ENCODE measurements at places on chromosomes 5 and 9.

GRCh38 chr9:108087781-108088180 is 598.2 kb upstream of the KLF4 start:
- no peak for DNase-seq

- DNase-seq = no peak
Measured at GRCh38 chr5:128870923-128871322, 94.4 kb upstream of the SLC27A6 start.

DNA sequence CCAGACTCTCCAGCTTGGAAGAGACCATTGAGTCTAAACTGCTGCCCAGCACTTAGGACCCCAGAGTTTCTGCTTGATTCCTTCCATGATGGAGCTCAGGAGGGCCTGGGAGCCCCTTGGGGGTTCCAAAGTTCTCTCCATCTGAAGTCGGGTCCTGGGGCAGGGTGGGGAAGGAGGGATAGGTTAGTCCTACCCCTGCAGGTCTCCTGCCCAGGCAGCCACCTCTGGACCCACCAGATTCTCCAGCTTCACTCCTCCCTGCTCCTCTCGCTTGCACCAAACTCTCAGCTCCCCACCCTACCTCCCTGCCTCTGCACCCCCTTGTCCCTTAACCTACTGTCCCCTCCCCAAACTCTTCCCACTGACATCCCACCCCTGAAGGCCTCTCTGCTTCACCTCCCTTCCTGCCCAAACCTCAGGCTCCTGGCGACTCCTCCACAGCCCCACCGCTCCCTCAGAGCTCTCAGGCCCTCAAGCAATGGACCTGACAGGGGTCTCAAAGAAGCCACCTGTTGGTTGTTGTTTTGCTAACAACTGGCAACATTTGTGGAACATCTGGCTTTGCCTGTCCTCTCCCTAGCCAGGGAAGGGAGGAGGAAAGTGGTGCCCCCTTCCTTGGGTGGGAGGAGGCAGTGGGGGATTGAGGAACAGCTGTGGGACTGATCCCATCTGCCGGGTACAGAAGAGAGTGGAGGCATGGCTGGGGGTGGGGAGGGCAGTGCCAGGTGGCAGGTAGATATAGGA is 137.5 kb downstream of the RGS3 start:
- no peak for DNase-seq

- DNase-seq = no peak
Measured at GRCh38 chr5:170818232-170818631, 34.7 kb downstream of the GABRP start.

GRCh38 chr5:157269165-157269671 is 3.3 kb downstream of the CYFIP2 start:
- DNase-seq = no peak

DNA sequence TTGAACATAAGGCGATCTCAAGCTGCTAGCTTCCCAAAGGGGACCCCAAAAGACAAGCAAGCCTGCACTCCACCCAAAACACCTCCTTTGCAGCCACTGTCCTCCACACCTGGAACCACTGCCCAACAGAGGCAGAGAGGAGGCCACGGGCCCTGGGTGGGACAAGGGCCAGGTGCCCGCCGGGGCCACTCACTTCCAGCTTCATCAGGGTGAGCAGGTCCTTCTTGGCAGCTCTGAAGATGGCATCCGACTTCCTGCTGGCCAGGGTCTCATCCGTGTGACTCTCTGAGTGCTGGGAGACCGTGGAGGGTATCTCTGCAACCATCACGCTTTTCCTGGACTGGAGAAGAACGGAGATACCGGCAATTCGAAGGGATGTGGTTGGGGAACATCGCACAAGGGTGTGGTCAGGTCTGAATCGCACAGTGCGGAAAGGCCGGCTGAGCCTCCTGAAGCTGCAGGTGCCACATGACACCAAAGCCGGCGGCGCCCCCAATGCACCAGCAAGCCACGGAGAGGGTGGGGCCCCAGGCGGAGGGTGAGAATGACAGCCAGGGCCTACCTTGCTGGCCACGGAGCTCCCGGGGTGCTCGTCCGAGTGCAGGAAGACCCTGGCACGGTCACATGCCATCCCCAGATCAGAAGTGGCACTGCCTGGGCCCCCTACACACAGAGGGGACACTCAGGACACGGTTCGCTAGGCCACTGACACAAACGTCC is 44.6 kb downstream of the PNPLA7 start:
- DNase-seq = no peak

- no peak for DNase-seq
Measured at GRCh38 chr5:143205386-143205785, 198.1 kb downstream of the NR3C1 start.

DNA sequence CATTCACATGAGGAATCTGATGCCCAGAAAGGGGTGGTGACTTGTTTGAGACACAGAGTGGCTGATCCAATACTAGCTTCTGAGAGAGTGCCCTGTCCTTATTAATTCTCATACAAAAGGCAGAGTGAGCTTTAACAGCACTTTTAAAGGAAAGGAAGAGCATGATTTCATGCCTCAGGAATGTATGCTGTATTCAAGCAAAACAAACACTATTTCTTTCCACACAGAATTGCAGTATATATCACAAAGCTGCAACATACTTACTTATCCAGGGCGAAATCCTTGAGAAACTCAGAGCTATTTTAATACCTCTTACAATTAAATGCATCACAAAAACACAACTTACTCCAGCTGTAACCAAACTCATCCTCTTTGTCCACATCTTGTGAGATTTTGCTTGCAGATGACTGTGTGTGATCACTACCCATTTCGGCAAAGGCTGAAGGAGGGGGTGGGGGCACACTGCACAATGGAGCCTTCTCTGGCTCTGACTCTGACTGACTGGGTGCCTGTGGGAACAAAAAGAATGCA is 139.8 kb downstream of the MPDZ start:
- DNase-seq = no peak

DNA sequence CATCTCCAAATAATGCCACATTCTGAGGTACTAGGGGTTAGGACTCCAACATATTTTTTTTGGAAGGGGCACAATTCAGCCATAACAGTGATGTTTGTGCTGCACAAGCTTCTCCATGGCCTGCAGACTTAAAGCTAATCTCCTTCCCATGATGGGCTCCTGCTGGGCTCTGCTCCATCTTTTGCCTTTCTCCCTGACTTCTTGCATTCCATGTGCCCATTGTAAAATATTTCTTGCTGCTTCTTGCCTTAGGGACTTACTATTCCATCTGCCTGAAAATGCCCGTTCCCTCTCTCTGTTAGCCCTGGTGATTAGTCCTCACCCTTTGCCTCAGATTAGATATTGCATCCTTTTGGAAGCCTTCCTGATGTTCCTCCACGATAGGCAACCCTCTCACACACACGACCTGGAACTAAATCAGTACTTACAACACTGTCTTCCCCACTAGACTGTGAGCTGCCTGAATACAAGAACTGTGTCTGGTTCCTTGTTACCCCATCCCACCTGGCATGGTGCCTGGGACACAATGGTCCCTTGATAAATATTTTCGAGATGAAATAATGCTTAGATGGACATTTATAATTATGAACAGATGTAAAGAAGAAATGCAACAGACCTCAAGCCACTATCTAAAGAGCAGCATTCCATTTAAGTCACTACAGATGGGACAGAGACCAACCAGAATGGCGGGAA is 33.5 kb downstream of the OR1J1 start:
- no peak for DNase-seq

- DNase-seq = peak; percentile 81
Measured at GRCh38 chr9:88831713-88832407, 159.4 kb upstream of the S1PR3 start.

- no peak for DNase-seq
Measured at GRCh38 chr5:91030521-91031401, 352.4 kb downstream of the ARRDC3 start.

DNA sequence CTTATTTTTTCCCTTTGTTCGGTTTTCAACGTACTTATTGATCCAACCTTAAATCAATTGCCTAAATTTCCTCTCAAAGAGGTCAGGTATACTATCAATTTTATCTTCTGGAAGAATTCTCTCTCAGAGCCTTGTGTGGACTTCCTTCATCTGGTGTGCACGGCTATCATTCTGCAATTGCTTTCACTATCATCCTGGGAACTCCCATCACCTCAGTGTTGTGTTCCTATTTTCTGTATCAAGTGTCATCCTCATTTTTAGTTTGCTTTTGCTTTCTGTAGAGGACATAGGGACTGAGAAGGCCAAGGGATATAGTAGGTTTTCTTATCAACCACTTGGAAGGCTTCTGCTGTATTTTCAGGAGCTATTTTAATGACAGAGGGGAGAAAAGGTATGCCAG is 11.3 kb downstream of the STOM start:
- DNase-seq = no peak

DNA sequence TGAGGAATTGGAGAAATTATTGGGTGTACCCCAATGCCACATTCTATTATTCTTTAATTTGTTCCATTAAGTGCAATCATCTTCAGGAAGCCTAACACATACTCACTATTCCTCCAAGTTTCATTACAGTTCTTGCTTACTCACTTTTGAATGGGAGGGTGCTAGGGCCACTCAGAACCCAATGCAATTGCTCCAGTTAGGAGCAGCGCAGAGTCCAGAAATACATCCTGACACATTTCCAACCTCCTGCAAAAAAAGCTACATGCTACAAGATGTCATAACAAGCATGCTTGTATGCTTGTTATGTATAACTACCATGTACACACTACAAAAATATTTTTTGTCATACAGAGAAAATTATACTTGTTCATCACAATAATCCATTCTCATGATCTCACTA is 27.8 kb downstream of the NFIB start:
- no peak for DNase-seq

- no peak for DNase-seq
Measured at GRCh38 chr9:126436545-126437267, 110.1 kb downstream of the MVB12B start.

DNA sequence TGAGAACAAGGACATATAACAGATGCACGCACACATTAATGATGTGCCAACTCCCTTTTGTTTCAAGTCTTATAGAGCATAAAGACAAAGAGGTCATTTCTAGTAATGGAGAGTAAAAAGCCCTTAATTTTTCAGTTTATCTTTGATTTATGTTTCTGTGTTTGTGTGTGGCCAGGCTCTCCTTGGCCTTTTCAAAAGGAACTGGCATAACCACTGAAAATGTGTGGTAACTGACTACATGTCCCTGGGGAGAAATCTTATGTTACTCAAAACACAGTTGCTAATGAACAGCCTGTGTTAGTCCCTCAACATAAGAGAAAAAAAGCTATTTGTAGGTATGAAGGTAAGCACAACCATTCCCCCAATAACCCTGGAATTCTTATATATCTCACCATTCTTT is 47.6 kb upstream of the SHOC1 start:
- peak; percentile 15 for DNase-seq

- no peak for DNase-seq
Measured at GRCh38 chr5:132396589-132397031, 27.1 kb downstream of the SLC22A5 start.

GRCh38 chr5:773517-774264 is 10.8 kb downstream of the ZDHHC11B start:
- DNase-seq = no peak

DNA sequence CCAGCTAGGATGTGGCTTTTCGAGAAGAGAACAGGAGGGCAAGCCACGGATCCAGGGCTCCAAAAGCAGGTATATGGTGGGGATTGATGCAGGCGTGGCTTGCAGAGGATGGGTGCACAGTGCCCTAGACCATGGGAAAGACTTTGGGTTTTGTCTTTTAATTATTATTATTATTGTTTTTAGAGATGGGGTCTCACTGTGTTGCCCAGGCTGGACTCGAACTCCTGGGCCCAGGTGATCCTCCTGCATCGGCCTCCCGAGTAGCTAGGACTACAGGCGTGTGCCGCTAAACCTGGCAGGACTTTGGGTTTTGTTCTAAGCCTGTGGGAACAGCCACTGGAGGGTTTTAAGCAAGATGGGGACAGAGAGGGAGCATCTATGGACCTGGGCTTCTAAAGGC is 152.0 kb downstream of the GAPVD1 start:
- DNase-seq = no peak

DNA sequence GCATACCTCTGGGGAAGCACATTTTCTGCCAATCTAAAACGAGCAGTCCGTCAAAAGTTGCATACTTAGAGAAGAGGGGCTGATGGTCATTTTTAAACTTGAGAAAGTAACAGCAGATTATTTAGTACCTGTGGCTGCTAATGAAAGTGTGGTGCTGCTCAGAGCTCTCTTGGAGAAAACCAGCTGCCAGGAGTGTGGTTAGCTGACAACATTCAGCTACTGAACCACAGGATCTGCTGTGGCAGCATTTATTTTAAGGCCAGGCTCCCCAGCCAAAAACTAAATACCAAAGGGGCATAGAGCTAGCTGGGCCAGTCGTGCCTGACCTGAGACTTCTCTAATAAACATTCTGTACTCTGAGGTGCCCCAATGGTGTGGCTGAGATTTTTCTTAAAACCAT is 203.6 kb downstream of the EDIL3 start:
- DNase-seq = no peak

Measured in MV-4-11 (cell line).